T-helper 1 cell (primary cell): ENCODE measurements at places on chromosomes 2 and 18.

DNA sequence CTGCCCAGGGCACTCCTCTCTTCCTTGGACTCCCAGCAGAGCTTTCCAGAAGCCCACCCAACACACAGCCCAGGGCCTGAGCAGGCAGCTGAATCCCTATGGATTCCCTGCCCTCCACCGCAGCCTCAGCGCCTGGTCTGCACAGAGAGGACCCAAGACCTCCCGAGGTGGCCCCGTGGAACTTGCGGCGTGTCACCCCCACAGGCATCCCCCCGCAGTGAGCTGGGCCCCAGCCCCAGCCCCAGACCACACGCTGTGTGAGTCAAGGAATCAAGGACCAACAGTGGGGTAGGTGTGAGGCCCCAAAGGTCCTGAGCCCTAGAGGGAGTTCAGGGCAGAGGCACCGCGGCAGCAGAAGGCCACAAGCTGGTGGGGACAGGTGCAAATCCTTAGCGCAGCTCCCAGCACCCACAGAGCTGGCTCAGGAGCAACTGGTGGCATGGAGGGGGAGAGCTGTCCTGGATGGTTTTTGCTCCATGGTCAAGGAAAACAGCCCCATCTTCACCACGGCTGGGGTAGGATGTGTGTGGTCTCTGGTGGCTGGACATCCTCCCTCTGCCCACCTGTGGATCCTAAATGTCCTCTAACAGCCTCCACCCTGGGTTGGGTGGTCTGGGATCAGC is 8.5 kb downstream of the HS6ST1 start:
- DNase-seq, result no peak

DNA sequence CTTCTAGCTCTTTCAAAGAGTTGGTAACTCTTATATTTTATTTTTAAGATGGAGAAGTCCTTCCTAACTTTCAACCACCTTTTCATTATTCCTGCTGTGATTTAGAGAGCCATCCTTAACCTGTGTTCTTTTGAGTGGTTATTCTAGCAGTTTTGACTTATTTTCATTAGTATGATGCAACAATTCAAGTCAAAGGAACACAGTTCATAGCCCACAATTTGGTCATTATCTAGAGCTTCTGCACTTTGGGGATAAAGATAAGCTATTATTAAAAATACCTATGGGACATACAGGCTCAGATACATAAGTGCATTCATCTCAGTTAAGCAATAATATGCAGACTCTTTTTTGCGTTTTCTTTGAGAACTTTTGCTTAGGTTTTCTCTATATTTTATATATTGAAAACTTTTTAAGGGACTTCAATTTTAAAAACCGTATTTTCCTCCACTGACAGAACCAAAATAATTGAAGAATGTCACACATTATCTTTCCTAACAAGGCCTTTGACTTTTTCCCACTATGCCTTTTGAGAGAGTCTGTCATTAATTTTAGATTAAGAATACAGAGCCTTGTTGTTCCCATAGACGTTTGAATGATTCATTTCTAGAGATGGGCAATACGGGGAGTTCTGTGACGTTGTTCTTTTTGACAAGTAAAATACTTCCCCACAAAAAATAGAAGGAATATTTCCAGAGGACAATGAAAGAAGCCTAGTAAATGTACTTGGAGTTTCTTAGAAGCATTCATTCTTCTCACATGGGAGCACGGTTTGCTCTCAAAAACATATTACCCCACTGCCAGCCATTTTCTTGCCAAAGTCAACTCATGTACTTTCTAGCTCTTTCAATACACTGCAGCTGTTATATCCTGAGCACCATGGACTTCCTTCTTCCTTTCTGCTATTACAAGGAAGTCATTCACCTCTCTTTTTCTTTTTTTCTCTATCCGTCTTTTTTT is 42.9 kb upstream of the RASGRP3 start:
- DNase-seq, result no peak

DNA sequence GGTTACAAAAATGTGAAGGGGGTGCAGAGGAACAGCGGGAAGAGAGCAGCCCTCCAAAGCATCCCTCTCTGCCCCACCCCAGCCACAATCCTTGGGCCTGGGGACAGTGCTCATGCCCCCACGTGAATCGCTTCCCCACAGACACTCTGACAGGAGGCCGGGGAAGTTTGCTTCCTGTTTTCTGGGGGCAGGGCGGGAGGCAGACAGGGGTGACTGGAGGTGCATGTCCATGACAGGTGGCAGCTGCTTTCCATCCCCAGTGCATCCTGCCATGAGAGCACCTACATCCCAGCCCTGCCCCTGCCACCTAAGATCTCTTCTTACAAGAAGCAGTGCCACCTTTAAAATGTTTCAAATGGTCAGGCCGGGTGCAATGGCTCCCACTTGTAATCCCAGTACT is 47.2 kb upstream of the UBE2F start:
- no peak for DNase-seq

DNA sequence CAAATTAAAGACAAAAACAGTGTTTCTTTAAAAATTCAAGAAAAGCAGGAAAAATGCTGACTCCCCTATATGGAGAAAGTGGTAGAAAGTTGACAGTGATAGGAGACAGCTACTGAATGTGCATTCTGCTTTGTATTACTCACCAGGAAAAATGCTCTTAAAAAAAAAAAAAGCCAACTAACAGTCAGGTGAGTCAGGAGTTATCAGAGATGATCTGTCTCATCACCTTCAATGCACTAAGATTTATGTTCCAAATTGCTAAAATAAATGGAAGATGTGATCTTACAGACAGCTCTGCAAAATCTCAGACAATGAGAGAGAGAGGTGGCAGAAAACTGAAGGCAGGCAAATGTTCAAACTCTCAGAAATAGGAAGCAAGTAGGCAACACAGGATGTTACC is 47.6 kb upstream of the ZNF521 start:
- DNase-seq, result no peak

DNA sequence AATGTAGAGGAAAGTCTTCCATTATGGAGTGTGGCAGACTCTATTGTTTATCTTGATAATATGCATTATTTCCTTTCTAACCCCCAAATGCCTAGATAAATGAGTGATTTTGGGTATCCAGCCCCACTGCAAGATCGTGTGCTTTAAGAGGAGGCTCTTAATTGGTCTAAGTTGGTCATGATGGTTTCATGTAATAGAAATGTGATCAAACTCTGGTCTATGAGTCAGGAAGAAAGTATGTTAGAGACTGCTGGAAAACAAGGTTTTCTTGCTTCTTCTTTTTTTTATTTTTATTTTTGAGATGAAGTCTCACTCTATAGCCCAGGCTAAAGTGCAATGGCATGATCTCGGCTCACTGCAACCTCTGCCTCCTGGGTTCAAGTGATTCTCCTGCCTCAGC is 344.5 kb upstream of the TNP1 start:
- no peak for DNase-seq

GRCh38 chr2:229401171-229401865 is 130.2 kb upstream of the PID1 start:
- DNase-seq, result no peak

DNA sequence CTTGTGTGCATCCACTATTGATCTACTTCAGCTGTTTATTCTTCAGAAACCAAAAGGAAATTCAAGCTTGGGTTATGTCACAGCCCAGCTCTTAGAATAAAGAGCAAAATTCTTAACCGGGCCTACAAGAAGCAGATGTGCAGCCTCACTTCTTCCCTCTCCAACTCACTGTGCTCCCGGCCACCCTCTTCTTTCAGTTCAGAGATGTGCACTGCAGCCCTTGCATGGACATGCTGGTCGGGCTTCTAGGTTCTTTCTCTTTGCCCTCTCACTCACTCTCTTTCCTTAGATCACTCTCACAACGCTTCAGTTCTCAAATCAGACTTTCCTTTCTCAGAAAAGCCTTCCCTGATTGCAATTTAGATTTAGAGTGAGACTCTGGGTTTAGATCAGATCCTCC is 104.1 kb downstream of the CHN1 start:
- DNase-seq, result no peak

GRCh38 chr2:58202404-58202803 is 38.7 kb downstream of the FANCL start:
- no peak for DNase-seq

DNA sequence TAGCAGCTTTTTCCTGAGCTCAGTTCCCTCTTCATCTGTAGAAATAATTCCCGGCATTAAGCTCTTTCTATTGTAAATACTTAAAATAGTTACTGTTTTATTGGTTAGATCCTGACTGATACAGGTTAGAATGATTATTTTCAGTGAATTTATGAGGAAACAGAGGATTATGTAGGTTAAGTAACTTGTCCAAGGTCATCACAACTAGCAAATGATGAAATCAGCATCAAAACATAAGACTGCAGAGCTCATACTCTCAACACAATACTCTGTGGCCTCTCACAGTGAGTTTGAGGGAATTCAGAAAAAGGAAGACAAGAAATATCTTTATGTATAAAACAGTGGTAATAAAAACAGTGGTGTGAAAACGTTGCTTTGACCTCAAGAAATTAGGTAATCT is 113.2 kb upstream of the DLX2 start:
- no peak for DNase-seq

- DNase-seq, result no peak
Measured at GRCh38 chr18:64710105-64710861, 561.4 kb upstream of the LINC00305 start.

- DNase-seq, result no peak
Measured at GRCh38 chr2:73852020-73852419, 23.3 kb downstream of the STAMBP start.

DNA sequence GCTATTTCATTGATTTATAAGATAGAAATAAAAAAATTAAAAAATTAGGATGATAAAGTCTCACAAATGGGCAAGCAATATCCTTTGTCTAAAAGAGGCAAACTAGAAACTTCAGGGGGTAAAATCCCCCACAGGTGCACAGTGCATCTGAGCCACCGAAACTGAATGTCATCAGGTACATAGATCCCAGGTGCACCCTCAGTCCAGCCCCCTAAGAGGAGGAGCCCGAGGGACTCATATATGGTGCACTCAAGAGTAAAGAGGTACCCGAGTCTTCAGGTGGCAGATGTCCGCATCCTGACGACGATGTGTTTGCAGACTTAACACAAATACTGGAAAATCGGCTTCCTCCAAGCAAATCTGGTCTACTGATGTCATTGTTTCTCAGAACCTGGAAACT is 11.3 kb downstream of the QPCT start:
- no peak for DNase-seq

GRCh38 chr2:232787806-232788205 is 11.4 kb upstream of the KCNJ13 start:
- no peak for DNase-seq

GRCh38 chr2:236590846-236591245 is 21.2 kb downstream of the ACKR3 start:
- DNase-seq, result no peak

DNA sequence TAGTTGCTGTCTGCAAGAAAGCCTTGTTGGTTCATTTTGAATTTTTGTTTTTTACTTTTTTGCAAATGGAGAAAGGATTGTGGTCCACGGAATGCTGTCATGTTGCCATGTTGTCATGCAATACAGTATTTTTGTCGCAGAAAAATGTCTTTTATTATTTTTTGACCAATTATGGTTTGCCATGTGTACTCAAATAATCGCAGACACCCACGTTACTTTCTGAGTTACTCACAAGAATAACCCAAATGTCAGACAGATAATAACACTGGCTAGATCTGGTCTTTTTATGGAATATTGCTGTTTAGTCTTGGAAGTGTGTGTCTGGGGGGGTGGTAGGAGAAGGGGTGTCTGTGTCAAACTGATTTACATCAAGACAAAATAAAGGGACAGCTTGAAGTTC is 188.9 kb downstream of the LTBP1 start:
- no peak for DNase-seq

DNA sequence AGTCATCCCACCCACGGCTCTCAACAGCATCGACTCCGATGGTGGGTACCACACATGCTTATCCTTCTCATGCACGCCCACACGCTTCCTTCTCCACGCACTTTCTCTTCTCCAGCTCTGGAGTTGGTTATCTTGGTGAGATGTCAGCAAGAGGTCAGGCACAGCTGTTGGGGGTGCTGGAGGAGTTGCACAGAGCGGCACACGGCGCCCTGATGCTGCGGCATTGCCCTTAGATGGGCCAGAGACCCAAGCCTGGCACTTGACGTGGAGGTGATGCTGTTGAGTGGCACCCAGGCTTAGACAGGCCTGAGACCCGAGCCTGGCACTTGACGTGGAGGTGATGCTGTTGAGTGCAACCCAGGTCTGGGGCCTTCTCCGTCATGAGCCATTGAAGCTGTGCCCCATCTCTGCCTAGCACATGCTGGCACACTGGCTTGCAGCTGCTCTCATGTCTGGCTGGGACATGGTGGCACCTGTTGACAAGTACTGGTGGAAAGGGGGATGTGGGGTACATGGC is 83.2 kb downstream of the DGKD start:
- no peak for DNase-seq

DNA sequence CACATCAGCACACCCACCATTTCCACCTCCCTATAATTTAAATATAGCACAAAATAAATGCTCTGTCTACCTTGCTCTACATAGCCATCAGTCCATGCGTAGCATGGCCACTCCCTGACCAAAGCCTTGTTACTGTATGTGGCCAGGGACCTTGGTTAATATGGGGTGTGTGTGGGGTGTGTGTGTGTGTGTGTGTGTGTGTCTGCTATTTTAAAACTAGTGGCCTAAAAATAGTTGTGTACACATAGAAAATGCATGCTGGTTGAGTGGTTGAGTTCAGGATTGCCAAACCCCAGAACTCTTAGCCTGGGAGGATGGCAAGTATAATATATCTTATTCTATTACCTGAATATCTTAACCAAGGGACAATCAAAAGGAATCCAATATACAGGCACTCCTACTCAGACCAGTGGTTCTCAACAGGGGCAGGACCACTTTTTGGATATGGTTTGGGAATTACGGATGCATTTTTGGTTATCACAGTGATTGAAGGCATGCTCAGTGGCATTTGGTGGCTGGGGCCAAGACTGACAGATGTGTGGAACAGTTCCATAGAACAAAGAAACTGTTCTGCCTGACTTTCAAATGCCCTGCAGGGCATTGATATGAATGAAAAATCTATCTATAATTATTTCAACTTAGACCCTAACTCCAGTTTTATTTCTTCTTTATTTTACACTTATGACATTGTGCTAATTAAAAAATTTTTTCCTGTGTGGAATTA is 72.3 kb upstream of the PSME4 start:
- no peak for DNase-seq

DNA sequence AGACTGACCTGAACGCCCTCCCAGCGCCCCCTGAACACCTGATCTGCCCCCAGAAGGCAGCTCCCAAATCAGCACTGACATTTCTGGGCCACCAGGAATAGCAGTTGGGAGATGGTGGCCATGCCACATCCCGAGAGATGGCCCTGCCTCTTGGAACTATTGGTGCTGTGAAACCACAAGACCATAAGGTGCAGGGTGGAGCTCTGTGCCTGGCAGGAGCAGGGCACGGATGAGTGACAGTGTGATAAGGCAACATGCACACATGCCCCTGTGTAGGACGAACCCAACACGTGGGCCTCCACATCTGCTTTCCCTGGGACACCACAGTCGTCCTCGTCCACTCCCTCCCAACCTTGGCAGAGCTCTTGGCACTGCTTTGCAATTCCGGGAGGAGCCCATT is 26.9 kb downstream of the ANO7 start:
- no peak for DNase-seq

DNA sequence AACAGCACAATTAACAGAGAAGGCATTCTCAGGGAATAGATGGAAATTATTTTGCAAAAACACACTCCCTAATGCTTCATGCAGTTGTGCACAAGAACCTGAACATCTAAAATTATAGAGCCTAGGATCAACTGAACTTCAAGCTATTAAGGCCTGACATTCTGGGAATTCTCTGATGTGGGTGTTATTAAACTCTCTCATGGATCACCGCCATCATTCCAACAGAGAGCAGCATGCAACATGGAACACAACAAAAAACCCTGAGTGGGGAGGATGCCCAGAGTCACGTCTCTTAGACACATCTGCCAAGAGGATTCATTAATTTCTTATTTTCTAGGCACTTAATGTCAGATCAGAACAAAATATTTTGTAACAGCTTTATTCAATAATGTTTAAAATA is 543.8 kb downstream of the ERBB4 start:
- no peak for DNase-seq
